ENCODE measurements at places on chromosomes 3 and 15. TPM values are rescaled to one million over a fixed set of nuclear protein-coding genes. Genes with fewer than 3 reads are reported as not detected.
A peak's percentile ranks its signal among the peaks of the same experiment; 100 is the strongest.

Gene SERINC4
- not detected for total RNA-seq

- no peak for DNase-seq
Observed at GRCh38 chr3:148026009-148026588, 616.9 kb downstream of the ZIC1 start.

- peak; percentile 54 for DNase-seq
Observed at GRCh38 chr3:50237133-50237651, 1.2 kb downstream of the GNAI2 start.

DNA sequence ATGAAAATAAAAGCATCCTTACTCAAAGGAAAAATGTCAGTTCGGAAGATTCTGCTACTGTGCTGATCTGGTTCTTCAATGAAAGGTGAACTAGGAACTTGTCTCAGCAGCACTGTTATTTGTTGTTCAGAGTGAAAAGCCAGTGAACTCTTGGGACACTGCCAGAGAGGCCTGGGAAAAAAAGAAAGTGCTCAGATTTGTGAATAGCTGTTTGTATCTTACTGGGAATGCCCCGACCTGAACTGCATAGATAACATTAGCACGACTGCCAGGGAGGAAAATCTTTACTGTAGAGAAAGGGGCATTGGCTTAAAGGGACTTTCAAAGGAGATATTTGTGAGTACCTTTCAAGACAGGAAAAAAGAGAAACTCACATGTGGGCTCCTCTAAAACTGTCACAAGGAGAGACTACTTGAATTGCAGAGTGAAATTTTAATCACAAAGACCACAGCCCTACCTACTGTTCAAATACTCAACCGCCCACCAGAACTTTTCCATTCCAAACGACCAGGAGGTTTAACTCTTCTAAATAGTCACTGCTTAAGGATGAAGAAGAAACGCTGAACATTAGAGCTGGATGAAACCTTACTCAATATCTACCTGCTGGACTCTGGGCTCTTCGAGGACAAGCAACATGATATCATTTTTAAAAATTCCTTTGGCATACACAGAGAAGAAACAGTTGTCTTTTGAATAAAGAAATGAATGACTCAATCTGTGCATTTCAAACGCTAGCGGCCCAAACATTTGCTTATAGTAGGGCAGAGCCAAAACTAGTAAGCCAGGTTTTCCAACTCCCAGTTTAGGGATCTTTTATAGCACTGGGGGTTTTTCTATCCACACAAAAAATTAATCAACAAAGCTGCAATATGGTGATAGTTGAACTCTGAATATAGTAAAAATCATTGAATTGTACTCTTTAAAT, 13.4 kb downstream of the TAMM41 start:
- no peak for DNase-seq

- no peak for DNase-seq
Observed at GRCh38 chr15:85496151-85496550, 115.7 kb downstream of the AKAP13 start.

- DNase-seq = no peak
Observed at GRCh38 chr3:12471241-12471640, 13.0 kb upstream of the TSEN2 start.

Gene TMCO5A
- not detected for total RNA-seq

GRCh38 chr3:187737368-187738070, 7.7 kb downstream of the BCL6 start:
- peak; percentile 52 for DNase-seq
